Stimulated activated CD8-positive, alpha-beta memory T cell treated with anti-CD3 and anti-CD28 coated beads, Interleukin-2, amount 100 ng/mL, for 1 hour (primary cell): ENCODE measurements at places on chromosomes 3 and 15.
A peak's percentile ranks its signal among the peaks of the same experiment; 100 is the strongest.

DNA sequence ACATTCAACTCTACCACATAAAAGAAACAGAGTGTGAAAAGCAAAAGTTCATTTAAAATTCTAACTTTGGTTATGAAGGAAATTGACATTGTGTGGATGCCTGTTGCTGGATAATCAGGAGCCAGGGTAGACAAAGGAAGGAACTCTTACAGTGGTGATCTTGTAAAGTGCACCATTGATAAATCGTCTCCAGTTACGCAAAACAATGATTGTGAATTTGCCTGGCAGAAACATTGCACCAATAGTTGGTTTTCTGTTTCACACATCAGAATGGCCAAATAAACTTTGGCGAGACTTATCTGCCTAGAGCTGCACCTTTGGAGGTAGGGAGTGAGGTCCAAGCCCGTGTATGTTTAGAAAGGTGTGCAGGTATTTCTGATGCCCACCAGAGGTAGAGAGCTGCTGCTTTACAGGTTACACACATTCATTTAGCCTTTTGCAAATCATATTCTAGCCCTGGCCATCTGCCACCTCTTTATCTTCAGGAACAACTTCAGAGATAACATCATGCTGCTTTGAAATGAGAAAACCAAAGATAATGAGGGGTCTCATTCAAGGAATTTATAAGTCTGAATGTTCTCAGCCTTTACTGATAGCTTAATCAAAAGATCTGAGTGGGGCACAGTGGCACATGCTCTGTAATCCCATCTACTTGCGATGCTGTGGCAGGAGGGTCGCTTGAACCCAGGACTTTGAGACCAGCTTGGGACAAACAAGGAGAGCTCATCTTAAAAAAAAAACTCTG is 47.4 kb upstream of the P3H2 start:
- DNase-seq, result no peak

GRCh38 chr3:100600181-100601042 is 9.0 kb upstream of the ADGRG7 start:
- DNase-seq, result no peak

- DNase-seq, result no peak
These were observed 237.2 kb downstream of the AGBL1 start for GRCh38 chr15:86316726-86317383.

GRCh38 chr15:42378011-42378410 is 18.7 kb downstream of the CAPN3 start:
- DNase-seq, result no peak

DNA sequence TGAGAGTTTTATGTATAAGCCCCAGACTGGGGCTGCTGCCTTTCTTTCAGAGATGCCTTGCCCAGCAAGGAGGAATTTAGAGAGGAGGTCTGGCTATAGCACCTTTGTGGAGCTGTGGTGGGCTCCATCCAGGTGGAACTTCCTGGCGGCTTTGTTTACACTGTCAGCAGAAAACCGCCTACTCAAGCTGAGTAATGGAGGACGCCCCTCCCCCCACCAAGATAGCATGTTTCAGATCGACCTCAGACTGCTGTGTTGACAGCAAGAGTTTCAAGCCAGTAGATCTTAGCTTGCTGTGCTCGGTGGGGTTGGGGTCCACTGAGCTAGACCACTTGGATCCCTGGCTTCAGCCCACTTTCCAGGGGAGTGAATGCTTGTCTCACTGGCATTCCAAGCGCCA is 155.6 kb downstream of the STXBP5L start:
- no peak for DNase-seq

DNA sequence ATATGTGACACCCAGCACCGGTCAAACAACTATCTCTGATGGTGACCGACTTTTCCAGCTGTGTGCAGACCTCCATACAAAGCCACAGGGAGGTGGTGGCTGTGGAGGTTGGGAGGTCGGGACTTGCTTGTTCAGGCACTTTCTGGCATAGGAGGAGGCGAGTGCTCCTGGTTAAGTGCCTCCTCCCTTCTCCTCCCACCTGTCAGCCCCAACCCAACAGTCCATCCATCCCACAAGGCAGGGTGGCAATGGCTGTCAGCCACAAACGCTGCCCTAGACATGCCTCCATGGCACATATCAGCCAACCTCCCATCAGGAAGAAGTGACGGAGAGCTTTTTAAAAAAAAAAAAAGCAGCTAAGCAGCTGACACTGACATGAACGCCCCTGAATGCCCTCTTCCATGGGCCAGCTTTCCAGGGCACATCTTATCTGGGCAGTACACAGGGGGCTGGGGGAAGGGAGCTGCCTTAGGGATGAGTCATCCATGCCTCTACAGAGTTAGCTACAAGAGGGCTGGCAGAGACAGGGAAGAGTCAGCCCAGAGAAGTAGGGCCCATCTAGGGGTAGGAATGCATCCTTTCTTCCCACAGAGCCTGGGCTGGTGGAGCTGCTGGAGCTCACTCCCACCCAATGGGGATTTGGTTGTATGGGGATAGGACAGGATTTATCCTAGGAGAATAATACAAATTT is 41.2 kb downstream of the CCDC12 start:
- DNase-seq, result no peak

DNA sequence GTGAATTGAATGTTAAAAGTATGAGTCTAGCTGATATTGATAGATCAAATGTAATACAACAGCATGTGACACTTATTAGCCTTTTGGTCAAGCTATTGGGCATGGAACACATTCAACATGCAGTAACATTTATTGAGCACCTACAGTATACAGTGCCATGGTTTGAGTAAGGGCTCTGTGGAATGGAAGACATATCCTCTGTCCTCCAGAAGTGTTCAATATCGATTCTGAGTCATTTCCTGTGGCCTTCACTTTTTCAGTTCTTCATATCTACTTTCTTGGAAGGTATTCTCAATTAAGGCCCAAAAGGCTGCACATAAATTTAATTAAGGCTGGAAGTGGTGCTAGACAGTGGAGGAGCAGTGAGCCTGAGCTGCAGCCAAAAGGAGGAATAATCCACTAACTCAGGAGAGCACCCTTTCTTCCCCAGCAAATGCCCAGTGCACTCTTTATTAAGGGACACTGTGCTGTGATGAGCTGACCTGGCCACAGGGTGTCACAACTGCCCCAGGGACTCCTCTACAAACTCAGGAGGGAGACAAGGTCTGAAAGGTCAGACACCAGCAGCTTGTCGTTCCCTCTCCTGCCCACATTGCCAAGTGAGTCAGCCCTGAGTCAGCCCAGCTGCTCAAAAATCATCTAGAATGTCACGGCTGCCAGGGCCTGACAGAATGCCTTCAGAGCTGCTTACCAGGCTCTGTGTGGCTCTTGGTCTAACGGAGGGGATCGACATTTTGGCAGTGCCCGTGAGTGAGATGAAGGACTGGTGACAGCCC is 544.8 kb downstream of the AGBL1 start:
- DNase-seq, result peak; percentile 43

DNA sequence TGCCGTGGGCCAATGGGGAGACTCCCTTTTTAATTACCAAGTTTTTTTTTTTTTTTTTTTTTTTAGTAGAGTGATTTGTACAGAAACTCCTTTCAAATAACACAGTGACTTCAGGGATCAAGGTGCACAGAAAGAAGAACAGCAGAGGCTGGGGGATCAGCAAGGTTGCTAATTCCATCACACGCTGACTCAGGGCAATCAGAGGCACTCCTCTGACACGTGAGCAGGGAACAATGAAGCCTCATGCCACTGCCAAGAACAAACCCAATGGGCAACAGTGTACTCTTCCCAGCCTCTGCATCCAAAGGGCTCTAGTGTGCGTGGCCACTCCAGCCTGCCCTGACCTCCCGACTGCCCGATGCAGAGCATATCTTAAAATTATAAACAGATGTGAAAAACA is 186.7 kb upstream of the WNT5A start:
- no peak for DNase-seq

- DNase-seq, result no peak
These were observed 122.7 kb downstream of the DGKG start for GRCh38 chr3:186239321-186239720.

GRCh38 chr15:89116404-89116803 is 28.1 kb downstream of the ABHD2 start:
- DNase-seq, result no peak

GRCh38 chr3:188796122-188796631 is 375.6 kb upstream of the TPRG1 start:
- no peak for DNase-seq

DNA sequence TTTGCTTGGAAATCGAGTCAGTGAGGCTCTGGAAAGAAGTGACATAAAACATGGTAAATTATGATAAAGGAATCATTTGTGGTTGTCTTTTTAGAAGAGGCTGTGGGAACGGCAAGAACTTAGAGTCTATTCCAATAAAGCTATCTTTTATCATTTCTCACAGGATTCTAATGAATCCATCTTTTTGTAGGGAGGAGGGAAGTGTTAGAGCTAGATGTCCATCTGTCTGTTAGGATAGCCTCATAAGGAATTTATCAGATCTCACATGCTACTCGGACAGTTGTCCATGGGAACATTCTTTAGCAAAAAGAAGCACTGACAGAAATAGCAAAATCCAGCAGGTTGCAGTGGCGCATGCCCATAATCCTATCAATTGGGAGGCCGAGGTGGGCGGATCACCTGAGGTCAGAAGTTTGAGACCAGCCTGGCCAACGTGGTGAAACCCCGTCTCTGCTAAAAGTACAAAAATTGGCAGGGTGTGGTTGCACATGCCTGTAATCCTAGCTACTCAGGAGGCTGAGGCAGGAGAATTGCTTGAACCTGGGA is 37.0 kb downstream of the STARD9 start:
- no peak for DNase-seq

GRCh38 chr3:88986834-88987233 is 120.6 kb upstream of the EPHA3 start:
- no peak for DNase-seq

- no peak for DNase-seq
These were observed 58.7 kb upstream of the PLXND1 start for GRCh38 chr3:129665024-129665768.

DNA sequence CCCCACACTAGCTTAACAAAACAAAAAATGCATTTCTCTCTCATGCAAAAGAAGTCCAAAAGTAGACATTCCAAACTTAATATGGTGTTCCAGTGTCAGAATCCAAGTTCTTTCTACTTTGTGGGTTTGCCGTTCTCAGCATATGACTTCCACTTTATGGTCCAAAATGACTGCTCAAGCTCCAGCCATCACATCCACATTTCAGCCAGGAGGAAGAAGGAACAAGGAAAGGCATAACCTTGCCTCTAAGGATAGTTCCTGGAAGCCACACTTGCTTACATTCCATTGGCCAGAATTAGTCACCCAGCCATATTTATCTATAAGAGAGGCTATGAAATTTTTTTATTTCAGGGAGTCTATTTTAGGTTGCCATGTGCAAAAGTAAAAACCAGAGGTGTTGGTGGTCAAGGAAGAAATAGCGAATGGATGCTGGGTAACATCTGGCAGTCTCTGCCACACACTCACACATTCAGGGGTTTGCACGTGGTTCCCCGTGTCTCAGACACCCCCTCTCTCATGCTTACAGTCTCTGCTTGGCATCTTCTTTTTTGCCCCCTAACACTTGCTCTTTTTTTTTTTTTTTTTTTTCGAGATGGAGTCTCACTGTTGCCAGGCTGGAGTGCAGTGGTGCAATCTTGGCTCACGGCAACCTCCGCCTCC is 69.3 kb downstream of the RPL39L start:
- DNase-seq, result no peak

GRCh38 chr15:101111570-101112262 is 140.1 kb downstream of the CHSY1 start:
- DNase-seq, result no peak

- no peak for DNase-seq
These were observed 87.4 kb downstream of the NFKBIZ start for GRCh38 chr3:101936419-101937356.

GRCh38 chr3:111874177-111874820 is 15.2 kb downstream of the PHLDB2 start:
- no peak for DNase-seq

DNA sequence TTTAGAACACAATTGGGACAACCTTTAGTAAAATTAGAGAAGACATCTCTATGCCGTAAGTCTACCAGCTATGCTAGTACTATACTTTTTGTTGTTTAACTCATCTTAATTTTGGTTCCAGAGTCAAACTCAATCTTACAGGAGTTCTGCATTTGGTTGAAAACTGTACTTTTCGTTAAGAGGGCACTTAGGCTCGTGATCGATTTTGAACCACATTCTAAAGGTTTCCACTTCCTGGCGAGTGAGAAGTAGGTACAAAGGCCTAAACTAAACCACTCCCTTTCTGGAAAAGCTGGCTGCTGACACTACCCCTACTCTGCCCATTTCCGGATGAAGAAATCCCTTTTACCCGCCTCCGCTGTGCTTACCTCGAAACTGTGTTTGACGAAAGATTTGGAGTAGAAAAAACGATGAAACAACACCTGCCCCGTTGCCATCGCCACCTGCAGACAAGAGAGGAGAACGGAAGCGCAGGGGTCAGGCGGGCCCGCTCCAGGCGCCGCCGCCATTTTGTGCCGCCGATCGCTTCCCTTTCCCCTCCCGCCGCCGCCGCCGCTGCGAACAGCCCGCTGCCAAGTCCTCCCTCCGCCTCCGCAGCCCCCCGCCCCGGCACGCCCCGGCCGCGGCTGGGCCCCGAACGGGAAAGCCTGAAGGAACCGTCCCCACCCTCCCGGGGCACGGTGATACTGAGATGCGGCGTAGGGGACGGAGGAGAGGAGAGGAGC is 748 bp downstream of the CCNL1 start:
- DNase-seq, result peak; percentile 49

DNA sequence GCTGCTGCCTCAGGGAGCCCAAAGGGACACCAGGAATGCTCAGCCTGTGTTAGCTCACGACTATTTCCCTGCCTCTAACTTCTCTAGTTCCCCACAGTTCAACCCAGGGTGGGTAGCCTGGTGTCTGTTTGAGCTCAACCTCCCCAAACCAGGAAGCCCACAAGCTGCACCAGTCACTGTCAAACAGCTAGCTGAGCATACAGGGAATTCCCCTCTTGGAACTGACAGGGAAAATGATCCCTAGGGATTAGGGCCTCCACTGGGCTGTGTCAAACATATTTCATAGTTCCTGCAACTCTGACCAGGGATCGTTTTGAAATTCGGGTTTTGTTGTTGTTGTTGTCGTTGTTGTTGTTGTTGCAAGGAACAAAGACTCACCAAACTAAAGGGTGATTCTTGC is 147.1 kb upstream of the ICE2 start:
- DNase-seq, result no peak

DNA sequence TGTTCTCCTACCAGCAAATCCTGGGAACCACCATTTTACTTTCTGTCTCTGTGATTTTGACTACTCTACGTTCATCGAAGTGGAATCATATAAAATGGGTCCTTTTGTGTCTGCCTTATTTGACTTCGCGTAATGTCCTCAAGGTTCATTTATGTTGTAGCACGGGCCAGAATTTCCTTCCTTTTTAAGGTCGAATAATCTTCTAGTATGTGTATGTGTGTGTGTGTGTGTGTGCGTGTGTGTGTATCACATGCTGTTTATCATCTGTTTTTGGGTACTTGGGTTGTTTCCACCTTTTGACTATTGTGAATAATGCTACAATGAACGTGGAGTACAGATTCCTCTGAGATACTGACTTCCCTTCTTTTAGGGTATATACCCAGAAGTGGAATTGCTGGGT is 35.3 kb downstream of the STARD5 start:
- no peak for DNase-seq
